ENCODE measurements at places on chromosomes 12 and 14. TPM values are rescaled to one million over a fixed set of nuclear protein-coding genes. Genes with fewer than 3 reads are reported as not detected.

Gene SLC6A12
- total RNA-seq, result 1.3 TPM

Gene MYH6
- total RNA-seq, result not detected

Gene LGMN
- total RNA-seq, result 193 TPM

Gene POTEM
- total RNA-seq, result not detected

DNA sequence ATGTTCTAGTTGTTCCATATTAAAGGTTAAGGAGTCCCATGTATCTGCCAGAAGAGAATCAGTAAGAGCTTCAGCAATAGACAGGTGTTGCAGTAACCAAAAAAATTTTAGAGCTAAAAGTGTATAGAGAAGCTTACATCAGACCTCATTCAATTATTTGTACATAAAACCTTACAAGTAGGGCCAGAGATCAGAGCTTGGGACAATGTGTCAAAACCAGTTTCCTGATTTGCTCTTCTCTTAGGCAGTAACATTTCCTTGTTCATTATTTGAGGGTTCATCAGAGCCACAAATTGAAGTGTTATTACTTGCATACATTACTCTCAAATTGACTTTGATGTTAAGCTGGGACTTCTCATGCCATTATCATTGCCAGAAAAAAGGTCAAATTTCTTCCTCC lies 55.5 kb upstream of the ATXN7L3B start:
- no peaks in the 10 kb centered on the region for H3K4me1 ChIP-seq
- H3K4me3 ChIP-seq, result no peak overlapping the region
- no peak overlapping the region for H3K27ac ChIP-seq
- no peaks in the 10 kb centered on the region for H3K36me3 ChIP-seq

GRCh38 chr12:85588221-85588620 lies 248.0 kb downstream of the RASSF9 start:
- no peaks in the 10 kb centered on the region for H3K4me1 ChIP-seq
- no peak overlapping the region for H3K27ac ChIP-seq
- H3K27me3 ChIP-seq, result no peaks in the 10 kb centered on the region

GRCh38 chr14:36580856-36581831 lies 1.3 kb downstream of the NKX2-8 start:
- no peaks in the 10 kb centered on the region for H3K4me1 ChIP-seq
- H3K27me3 ChIP-seq, result peaks cover 85% of the 10 kb centered on the region
- H3K4me3 ChIP-seq, result peak overlapping the region; percentile 67
- no peak overlapping the region for H3K27ac ChIP-seq

DNA sequence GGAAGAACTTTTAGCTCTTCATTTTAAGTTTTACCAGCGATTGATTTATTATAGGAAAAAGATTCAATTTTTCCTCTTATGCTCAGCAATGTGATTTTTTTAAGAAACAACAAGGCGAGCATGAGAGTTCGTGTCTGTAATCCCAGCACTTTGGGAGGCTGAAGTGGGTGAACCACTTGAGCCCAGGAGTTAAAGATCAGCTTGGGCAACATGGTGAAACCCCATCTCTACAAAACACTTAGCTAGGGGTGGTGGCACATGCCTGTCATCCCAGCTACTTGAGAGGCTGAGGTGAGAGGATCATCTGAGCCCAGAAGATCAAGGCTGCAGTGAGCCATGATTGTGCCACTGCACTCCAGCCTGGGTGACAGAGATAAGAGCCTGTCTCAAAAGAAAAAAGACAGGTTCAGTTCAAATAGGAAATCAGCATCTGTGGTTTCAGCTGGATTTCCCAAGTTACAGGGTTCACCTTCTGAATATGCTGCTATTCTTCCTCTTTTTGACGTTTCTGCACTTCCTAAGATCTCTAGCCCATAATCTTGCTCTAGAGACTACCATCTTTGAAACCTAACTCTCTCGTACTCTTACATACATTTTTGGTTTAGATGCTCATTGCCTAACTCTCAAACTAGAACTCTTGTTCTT lies 274.7 kb downstream of the SEC23A start:
- no peaks in the 10 kb centered on the region for H3K36me3 ChIP-seq
- no peak for DNase-seq
- no peak overlapping the region for H3K4me3 ChIP-seq

DNA sequence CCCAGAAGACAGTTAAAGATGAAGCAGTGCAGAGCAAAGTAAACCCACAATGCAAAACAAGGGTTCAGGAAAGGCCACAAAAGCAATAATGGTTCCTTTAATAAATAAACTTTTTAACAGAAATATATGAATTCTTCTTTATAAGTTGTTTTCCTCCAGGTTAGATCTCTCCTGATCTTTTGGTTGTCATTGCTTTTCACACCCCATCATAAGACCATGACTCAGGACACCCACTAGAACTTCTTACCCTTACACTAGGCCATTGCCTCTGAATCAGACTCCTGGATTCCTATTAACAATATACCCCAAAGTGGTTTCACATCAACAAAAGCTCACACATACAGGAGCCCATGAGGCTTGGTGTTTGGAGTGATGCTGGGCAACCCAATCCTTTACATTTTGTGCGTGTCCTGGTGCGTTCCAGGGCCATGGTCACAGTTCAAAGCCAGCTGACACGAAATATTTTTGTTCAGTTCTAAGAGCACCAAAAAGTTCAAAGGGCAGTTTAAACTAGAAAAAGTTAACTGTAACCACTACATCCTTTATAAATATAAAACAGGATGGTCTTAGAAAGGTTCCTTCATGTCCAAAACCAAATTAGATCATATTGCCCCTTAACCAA lies 187.0 kb downstream of the EPS8 start:
- H3K4me3 ChIP-seq, result no peak overlapping the region
- peaks cover 5% of the 10 kb centered on the region for H3K4me1 ChIP-seq
- H3K27me3 ChIP-seq, result no peaks in the 10 kb centered on the region
- no peaks in the 10 kb centered on the region for H3K36me3 ChIP-seq
- DNase-seq, result no peak

DNA sequence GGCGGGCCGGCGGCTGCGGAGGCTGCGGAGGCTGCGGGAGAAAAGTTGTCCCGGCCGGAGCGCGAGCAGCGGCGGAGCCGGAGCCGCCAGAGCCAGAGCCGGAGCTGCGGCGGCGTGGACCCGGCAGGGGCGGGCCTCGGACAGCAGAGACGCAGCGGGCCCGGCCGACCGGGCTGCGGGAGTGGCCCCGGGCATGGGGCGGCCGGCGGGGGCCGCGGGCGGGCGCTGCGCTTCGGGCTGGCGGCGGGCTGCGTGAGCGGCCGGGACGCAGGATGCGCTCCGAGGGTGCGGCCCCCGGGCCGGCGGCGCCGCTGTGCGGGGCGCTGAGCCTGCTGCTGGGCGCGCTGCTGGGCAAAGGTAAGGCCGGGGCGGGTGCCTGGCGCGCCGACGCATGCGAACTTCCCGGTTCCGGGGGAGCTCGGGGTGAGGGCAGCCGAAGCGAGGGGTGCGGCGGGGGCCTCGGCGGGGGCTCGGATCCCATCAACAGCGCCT lies at the start of gene TMEM132C:
Gene TMEM132C (plus strand): TSS at position 40 of the 492 bp plus-strand sequence. CDS start 233 bp downstream, at position 273.
- no peaks in the 10 kb centered on the region for H3K27me3 ChIP-seq
- no peaks in the 10 kb centered on the region for H3K4me1 ChIP-seq
- peak within 1 kb of the TSS; percentile 50 for H3K4me3 ChIP-seq
- H3K27ac ChIP-seq, result no peak within 1 kb of the TSS
- DNase-seq, result no peak

GRCh38 chr12:124413401-124413800 lies 118.5 kb downstream of the RFLNA start:
- DNase-seq, result no peak
- H3K27ac ChIP-seq, result peak overlapping the region; percentile 40
- no peaks in the 10 kb centered on the region for H3K36me3 ChIP-seq
- no peak overlapping the region for H3K4me3 ChIP-seq
- H3K27me3 ChIP-seq, result no peaks in the 10 kb centered on the region

DNA sequence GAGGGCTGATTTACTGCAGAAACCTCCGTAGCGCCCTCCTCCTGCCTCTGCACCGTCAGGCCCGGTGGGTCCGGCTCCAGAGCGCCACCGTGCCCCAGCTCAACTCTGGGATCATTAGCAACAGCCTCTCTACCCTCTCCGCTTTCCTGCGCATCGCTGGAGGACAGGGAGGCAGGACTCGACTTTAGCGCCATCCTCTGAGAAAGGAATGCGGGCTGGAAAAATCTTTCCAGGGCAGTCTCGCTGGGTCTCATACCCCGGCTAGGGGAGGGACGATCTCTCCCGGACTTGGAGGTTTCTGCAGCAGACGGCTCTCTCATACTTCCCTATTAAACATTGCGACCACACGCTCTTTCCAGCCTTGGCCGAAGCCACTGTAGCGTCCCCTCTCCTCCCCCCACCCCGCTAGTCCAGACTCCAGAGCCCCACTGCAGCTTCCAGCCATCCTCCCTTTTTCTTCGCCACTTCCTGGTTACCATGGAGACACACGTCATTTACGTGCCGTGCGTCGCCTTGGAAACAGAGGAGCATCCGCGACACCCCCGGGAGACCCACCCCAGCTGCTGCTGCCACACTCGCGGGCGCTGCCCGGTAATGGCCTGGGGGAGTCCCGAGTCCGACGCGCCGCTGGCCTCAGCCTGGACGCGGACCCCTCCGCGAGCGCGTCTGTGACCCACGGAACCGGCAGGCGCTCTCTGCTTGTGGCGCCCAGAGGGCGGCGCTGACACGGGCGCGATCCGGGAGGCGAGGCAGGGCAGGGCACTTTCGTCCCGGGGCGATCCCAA lies at the start of gene CCDC184:
Gene CCDC184 (plus strand): TSS at position 554 of the 785 bp plus-strand sequence. CDS start 479 bp downstream, outside the sequence.
- H3K27ac ChIP-seq, result peak within 1 kb of the TSS; percentile 75
- DNase-seq, result no peak
- H3K4me3 ChIP-seq, result peak within 1 kb of the TSS; percentile 88
- peaks cover 6% of the 10 kb centered on the region for H3K4me1 ChIP-seq

DNA sequence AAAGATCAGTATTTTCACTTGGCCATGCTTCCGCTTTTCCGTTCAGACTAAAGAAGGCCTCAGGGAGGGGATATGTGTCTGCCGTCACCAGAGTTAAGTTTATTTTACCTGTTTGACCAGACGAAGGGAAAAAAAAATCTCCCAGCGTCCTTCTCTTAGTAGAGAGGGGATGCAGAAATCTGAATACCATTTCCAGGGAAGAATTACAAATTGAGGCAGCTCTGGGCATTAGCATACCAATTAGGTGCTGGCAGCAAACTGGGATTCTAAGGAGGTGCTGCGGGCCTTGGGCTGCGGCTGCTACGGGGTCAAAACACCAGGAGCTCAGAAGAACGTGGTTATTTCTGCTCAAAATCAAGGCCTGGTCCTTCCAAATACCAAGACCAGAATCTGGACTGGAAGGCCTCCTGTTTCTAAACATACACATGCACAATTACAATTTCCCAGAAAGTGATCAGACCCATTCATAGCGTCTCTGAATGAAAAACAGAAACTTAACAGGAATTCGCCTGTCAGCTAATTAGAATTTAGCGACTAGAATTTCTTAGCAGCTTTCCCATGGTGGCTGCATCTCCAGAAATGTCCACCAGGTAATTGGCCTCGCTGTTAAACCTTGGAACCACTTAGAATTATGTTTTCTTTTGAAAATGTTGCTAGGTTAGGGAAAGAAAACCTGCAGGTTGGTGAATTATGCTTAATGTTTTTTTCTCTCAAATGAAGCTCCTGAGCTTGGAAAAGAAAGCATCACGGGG lies 617.0 kb downstream of the VRK1 start:
- H3K27me3 ChIP-seq, result no peaks in the 10 kb centered on the region
- no peak overlapping the region for H3K27ac ChIP-seq
- H3K4me3 ChIP-seq, result no peak overlapping the region
- no peaks in the 10 kb centered on the region for H3K36me3 ChIP-seq
- H3K4me1 ChIP-seq, result no peaks in the 10 kb centered on the region
- DNase-seq, result no peak

GRCh38 chr14:24634158-24634557 lies at the start of gene GZMB:
Gene GZMB (minus strand): TSS chr14:24634190. CDS start chr14:24634160, 30 bp downstream.
- H3K36me3 ChIP-seq, result no peaks in the 10 kb centered on the region
- no peak within 1 kb of the TSS for H3K27ac ChIP-seq
- peaks cover 6% of the 10 kb centered on the region for H3K4me1 ChIP-seq
- DNase-seq, result no peak
- no peak within 1 kb of the TSS for H3K4me3 ChIP-seq

DNA sequence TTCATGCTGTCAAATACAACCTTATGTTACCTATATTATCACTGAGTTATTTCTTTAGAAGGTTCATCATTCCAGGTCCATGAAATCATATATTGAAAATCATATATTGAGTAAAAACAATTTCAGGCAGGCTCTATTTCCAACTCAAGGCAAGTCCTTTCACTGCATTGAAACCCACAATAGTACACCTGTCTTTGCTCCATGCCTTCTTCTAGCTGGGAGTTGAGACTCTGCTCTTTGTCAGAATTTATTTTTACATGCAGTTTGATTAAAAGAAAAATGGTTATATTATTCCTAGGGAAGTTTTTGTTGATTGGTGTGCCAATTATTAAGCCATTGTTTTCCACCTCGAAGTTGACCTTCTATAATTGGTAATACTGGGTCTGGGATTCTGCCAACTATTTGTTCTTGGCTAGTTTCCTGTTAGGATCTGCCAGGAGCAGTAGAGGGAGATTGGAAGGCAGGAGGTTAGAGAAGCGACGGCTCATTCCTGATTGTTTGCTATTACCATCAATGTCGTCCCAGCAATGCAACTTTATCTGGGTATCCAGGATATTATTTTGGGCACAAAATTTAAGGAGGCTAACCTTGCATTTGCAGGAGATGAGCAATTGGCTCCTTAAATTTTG lies 79.5 kb upstream of the MIS18BP1 start:
- no peak overlapping the region for H3K27ac ChIP-seq
- no peaks in the 10 kb centered on the region for H3K4me1 ChIP-seq
- H3K4me3 ChIP-seq, result no peak overlapping the region
- H3K36me3 ChIP-seq, result no peaks in the 10 kb centered on the region
- DNase-seq, result no peak

DNA sequence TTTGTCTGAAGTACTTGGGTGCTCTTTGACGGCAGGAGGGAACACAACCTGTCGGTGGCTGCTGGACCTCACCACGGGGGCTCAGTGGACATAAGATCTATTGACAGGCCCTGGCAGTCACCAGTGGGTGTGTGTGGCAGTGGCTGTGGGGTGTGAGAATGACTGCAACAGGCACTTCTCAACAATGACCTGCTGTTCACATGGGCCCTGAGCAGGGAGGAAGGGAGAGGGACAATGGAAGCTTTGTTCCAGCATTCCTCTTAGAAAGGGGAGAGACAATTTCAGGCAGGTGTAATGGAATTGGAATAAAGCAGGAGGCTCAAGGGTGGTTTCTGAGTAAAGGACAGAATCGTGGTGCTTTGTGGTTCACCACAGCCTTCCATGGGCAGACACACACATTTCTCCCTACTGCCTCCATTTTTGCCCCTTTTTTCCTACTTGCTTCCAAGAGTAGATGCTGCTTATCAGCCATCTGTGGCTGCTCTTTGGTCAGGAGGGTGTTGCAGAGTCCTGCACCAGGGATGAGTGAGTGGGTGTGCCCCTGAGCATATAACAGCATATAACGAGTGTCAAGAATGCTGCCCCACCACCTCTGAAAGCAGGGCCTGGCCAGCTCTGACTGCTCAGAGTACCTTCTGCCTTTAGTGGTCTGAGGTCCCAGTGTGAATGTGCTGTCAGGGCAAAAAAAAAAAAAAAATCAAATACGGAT lies 267.7 kb downstream of the RASSF9 start:
- H3K27ac ChIP-seq, result peak overlapping the region; percentile 54
- H3K4me3 ChIP-seq, result no peak overlapping the region
- H3K4me1 ChIP-seq, result no peaks in the 10 kb centered on the region

GRCh38 chr12:77070382-77070781 lies 5.0 kb upstream of the E2F7 start:
- no peaks in the 10 kb centered on the region for H3K4me1 ChIP-seq
- no peaks in the 10 kb centered on the region for H3K27me3 ChIP-seq
- H3K4me3 ChIP-seq, result no peak overlapping the region
- DNase-seq, result no peak
- no peaks in the 10 kb centered on the region for H3K36me3 ChIP-seq

All from breast epithelium (tissue), 4 donors.